ENCODE measurements at places on chromosomes 13 and 19.
A peak's percentile ranks its signal among the peaks of the same experiment; 100 is the strongest.

DNA sequence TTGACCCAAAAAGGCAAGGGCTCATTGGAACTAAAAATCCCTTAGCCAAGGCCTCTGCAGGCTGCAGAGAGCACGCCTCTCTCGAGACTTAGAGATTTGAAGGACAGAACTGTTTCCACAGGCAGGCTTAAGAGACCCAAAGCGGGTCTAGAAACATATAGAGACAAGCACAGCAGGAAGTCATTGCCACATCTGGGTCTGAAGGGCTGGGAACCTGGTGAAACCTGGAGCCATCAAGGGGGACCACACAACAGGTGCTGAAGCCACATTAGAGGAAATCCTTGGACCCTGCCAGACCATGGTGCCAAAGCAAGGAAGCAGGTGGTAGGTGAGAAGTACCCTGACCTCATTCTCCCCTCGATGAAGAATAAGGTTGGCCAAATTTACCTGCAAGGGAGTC, 33.8 kb upstream of the LRCH1 start:
- no peak for DNase-seq

DNA sequence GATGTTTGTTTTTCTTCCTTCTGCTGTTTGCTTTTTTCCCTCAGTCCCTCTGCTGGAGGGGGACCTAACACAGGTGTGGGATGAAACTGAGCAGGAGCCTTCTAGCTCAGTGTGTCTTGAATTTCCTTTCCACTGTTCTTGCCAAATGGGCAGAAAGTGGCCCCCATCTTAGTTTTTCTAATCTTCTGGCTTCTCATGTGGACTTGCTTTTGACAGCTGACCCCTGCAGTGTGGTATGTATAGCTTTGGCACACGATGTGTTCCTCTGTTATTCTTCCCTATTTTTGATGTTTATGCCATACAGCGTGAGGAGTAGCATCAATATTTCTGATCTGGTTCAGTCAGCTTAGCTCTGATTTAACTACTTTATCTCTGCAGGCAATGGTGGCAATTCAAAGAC, 8.3 kb downstream of the LRCH1 start:
- no peak for DNase-seq

- DNase-seq: no peak
These were observed 3.6 kb downstream of the CD37 start for GRCh38 chr19:49338691-49339300.

GRCh38 chr19:44176590-44176989, 11.7 kb downstream of the ZNF226 start:
- DNase-seq: no peak

GRCh38 chr13:30685987-30686386, 49.4 kb upstream of the ALOX5AP start:
- no peak for DNase-seq

- peak; percentile 81 for DNase-seq
These were observed 62.1 kb downstream of the ARHGEF7 start for GRCh38 chr13:111177081-111177711.

DNA sequence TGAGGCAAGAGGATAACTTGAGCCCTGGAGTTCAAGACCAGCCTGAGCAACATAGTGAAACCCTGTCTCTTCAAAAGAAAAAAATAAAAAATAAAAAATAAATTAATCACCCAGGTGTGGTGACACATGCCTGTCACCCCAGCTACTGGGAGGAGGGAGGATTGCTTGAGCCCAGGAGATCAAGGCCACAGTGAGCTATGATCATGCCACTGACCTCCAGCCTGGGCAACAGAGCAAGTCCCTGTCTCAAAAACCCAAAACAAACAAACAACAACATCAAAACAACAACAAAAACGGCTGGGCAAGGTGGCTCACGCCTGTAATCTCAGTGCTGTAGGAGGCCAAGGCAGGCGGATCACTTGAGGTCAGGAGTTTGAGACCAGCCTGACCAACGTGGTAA, 4.3 kb upstream of the SLC39A3 start:
- no peak for DNase-seq

DNA sequence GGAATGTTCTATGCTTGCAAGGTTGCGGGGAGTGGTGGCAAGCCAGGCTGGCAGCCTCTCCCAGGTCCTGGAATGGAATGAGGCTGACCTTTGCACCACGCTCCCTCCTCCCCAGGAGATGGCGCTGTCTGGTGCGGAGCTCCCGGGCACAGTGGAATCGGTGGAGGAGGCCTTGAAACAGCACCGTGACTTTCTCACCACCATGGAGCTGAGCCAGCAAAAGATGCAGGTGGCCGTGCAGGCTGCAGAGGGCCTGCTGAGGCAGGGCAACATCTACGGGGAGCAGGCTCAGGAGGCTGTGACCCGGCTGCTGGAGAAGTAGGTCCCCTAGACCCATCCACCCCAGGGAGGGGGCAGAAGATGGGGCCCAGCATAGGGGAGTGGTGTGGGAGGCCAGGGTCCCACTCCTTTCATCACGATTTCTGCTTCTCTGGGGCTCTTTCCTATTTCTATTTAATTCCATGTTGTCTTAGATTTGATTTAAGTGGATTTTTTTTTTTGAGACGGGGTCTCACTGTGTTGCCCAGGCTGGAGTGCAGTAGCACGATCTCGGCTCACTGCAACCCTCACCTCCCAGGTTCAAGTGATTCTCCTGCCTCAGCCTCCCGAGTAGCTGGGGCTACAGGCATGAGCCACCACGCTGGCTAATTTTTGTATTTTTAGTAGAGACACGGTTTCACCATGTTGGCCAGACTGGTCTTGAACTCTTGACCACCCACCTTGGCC, 53.2 kb upstream of the SHKBP1 start:
- DNase-seq: peak; percentile 19

DNA sequence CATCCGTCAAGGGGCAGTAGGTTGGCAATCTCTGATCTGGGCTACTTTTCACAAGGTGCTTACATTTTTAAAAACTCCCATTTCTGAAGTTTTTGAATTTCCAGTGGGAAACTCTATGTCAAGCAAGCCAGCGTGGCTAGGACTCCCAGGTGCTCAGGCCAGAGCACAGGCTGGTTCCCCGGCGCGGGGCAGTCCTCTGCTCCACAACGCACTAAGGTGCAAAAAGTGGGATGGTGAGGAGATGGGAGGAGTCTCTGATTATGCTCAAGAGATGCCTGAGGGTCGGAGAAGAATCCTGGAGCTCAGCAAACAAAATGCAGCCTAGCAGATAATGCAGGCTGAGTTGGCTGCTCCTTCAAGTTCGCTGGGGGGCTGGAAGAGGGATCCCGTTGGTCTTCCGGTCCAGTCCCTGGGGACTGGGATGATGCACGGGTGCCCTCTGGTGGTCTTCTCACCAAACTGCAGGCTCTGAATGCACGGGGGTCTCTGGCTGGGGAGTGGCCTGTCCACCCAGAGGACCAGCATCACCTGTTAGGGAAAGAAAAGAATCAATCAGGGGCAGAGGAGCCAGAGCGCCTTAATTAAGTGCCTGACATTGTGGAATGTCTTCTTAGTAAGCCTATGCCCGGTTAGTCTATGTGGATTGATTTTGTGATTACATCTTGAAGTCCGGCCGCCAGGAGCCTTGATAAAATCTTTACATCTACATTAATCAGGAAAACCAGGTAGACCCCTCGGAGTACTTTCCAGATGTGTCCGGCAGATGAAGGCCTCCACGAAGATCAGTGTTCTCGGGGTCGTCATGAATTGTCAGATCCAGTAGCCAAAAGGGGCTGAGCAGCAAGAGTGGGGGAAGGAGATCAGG, 244.4 kb upstream of the MAB21L1 start:
- peak; percentile 3 for DNase-seq

Data from naive thymus-derived CD4-positive, alpha-beta T cell (primary cell).